ENCODE measurements at places on chromosomes 7 and 10.
A peak's percentile ranks its signal among the peaks of the same experiment; 100 is the strongest.

- no peak for DNase-seq
Observed at GRCh38 chr10:57141708-57142107, 780.6 kb upstream of the ZWINT start.

- no peak for DNase-seq
Observed at GRCh38 chr10:121667948-121668313, 69.7 kb upstream of the FGFR2 start.

GRCh38 chr10:6522230-6522629, 57.8 kb downstream of the PRKCQ start:
- no peak for DNase-seq

- no peak for DNase-seq
Observed at GRCh38 chr7:5699467-5700384, 81.7 kb downstream of the RNF216 start.

DNA sequence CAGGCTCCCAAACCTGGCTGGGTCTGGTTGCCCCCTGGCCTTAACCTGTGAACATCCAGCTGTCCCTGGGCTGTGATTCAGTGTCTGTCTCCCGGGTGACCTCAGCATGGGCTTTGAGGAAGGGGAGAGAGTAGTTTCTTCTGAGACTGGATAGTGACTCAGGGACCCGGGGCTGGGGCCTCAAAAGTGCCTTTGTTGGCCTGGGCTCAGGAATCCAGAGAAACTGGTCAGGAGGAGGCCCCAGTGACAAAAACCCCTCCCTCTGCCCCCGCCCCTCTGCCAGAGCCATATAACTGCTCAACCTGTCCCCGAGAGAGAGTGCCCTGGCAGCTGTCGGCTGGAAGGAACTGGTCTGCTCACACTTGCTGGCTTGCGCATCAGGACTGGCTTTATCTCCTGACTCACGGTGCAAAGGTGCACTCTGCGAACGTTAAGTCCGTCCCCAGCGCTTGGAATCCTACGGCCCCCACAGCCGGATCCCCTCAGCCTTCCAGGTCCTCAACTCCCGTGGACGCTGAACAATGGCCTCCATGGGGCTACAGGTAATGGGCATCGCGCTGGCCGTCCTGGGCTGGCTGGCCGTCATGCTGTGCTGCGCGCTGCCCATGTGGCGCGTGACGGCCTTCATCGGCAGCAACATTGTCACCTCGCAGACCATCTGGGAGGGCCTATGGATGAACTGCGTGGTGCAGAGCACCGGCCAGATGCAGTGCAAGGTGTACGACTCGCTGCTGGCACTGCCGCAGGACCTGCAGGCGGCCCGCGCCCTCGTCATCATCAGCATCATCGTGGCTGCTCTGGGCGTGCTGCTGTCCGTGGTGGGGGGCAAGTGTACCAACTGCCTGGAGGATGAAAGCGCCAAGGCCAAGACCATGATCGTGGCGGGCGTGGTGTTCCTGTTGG, at the start of gene CLDN4:
CLDN4 (plus strand) TSS at position 316 of the 903 bp plus-strand sequence; CDS start at position 522, 206 bp downstream.
- DNase-seq, result peak; percentile 74

- no peak for DNase-seq
Observed at GRCh38 chr7:159212226-159212625, 67.6 kb upstream of the VIPR2 start.

DNA sequence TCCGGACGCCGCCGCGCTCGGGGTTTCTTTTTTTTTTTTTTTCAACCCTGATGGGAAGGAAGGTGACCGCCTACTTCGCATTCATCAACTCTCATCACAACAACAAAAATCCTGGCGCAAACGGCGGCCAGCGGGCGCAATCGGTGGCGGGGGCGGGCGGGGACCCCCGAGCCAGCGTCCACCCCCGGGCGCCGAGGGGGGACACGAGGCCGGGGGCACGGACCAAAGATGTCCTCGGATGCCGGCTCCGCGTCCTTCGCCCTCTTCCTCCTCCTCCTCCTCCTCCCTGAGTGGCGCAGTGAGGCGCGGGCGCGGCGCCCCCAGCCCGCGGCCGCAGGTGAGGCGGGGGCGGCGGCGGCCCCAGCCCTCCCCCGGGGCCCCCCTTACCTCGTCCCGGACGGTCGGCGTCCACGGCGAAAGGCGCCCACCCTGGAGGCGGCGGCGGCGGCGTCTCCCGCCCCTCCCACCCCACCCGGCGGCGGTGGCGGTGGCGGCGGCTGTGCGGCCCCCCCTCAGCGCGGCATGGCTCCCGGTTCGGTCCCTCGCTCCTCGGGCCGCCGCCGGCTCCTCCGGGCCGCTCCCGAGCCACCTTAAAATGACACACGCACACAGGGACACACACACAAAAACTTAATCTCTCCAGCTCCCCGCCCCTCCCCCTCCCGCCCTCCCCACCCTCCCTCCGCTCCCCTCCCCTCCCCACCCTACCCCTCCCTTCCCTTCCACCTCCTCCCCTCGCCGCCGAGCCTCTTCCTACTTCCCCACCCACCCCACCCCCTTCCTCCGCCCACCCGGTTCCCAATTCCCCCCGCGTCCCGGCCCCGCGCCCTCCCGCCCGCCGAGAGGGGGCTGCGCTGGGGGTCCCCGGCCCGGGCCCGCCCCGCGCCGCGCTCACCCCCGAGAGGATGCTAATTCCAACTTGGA, at the start of gene CTBP2:
CTBP2 (minus strand) TSS at position 632 of the 924 bp plus-strand sequence.
- peak; percentile 19 for DNase-seq

DNA sequence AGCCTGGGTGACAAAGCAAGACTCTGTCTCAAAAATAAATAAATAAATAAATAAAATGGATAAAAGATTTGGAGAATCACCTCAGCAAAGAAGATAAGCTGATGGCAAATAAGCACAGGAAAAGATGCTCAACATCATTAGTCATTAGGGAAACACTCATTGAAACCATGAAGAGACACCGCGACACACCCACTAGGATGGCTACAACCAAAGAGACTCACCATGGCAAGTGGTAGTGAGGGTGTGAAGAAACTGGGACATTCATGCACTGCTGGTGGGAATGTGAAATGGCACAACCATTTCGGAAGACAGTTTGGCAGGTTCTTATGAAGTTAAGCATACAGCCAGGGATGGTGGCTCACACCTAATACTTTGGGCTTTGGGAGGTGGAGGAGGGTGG, 37.8 kb upstream of the FXYD4 start:
- no peak for DNase-seq

DNA sequence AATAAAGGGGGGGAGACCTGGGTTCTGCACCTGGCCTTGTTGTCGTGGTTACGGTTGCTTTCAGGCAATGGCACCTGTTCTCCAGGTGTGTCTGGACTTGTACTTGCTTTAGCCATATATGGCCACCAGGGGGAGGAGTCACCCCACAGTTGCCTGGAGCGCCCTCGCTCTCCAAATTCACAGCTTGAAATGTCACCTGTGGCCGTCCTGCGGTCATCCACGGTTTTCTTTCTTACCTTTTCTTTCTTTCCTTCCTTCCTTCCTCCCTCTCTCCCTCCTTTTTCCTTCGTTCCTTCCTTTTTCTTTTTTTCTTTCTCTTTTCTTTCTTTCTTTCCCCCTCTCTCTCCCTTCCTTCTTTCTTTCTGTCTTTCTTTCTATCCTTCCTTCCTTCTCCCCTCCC, 157.2 kb upstream of the ZNF92 start:
- peak; percentile 65 for DNase-seq

GRCh38 chr7:159153511-159153910, 8.8 kb upstream of the VIPR2 start:
- no peak for DNase-seq

GRCh38 chr7:142889816-142890215, 4.3 kb upstream of the TRPV6 start:
- no peak for DNase-seq

- DNase-seq, result no peak
Observed at GRCh38 chr10:129330211-129330610, 136.8 kb upstream of the MGMT start.

DNA sequence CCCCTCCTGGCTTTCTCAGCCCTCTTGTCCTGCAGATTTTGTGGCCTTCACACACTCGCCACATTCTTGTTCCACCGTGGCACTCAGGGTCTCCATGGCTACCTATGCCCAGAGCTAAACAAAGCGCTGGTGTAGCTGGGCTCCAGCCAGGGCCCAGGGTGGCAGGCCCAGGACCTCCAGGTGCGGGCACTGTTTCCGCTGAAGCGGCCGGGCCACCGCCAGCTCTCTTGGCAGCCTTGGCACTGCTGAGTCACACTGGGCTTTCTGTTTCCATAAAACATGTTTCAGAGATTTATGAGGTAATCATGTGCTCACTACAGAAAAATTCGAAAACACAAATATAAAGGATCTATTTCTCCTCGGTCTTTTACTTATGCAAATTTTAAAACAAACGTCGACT, 51.3 kb downstream of the AOC1 start:
- no peak for DNase-seq

DNA sequence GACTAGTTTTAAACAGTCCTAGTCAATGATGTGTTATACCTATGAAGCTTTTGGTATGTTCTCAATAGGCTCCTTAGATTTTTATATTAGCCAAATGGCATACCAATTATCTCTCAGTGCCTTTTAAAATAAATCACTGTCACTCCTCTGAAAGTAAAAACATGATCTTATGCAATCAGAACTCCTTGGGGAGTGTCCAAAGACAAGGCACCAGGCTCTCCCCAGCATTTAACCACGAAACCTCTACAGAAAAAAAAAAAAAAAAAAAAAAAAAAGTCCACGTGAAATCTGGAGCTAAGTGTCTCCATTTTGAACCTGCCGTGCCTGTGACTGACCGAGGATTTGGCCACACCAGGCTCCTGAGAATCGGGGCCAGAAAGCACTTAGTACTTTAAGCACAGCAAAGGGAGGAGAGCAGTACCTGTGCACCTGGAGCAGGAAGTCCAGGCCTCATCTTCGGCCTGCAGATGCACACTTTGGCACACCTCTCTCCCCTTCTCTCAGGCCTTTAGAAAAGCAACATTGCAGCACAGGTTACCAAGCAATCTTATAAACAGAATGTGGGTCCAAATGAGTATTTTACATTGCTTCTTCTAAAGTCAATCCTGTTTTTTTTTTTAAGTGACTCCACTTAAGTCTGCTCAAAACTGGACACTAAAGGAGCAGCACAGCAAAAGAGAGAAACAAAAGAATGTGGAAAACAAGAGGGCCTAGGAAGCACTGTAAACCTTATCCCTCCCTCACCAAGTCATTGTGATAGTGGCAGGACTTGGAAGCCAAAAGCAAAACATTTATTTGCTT, 1.5 kb downstream of the FAM13C start:
- no peak for DNase-seq

DNA sequence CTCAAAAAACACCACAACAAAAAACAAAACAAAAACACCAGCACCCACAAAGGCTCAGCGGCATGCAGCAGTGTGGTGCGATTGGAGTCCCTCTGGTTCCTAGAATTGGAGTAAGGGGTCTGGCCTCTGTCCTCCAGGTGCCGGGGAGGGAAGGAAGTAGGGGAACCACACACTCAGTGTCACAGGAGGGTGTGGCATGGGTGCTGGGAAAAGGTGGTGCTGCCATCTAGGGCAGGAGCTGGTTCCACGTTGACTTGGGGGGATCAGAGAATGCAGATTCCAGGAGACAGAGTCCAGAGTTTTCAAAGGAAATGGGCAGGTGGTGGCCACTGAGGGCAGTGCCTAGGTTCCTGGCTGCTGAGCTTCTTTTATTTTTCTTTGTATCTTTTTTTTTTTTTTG, 19.8 kb upstream of the WIPI2 start:
- no peak for DNase-seq

- DNase-seq, result no peak
Observed at GRCh38 chr7:88042157-88042556, 108.1 kb downstream of the ADAM22 start.

- DNase-seq, result peak; percentile 37
Observed at GRCh38 chr7:16801111-16801542, 3.7 kb downstream of the AGR2 start.

GRCh38 chr7:91181949-91182348, 82.3 kb upstream of the FZD1 start:
- DNase-seq, result no peak

- DNase-seq, result no peak
Observed at GRCh38 chr10:59582058-59582457, 127.6 kb downstream of the SLC16A9 start.

GRCh38 chr7:32381024-32381601, 109.1 kb downstream of the LSM5 start:
- DNase-seq, result no peak

DNA sequence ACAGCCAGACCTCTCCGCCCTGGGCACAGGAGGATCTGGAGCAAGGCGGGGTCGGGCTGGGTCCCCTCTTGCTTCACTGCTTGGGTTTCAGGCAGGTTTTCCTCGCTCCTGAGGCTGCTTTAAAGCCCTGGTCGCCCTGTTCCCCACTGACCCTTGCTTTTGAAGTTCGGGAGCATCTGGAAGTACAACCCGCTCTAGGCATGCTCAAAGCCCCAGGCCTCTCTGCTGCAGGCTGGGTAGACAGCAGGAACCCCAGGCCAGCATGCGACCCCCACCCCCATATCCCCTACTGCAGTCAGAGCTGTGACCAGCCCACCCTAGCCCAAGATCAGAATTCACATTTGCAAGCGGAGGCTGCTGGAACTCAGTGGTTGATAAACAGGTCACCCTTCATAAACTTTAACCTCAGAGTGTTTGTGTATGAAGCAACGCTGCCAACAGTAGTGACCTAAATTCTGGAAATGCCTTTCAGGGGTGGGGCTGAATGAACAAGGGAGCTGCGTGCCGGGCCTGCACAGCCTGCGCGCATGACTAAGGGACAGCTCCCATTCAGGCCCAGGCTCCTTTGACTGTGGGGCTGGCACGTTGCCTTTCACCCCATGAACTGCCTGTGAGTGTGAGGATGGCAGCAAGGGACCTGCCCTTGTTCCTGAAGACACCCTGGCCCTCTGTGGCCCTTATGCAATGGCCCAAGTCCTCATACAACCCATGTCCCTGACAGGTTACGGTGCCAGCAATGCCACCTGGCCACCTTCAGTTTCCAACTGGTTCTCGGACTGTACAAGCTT, 52.5 kb downstream of the PROSER2 start:
- DNase-seq, result no peak

- no peak for DNase-seq
Observed at GRCh38 chr7:98283127-98283886, 1.8 kb downstream of the BRI3 start.

- DNase-seq, result no peak
Observed at GRCh38 chr10:79351332-79351731, 4.1 kb downstream of the PPIF start.

- no peak for DNase-seq
Observed at GRCh38 chr10:7261351-7261750, 149.5 kb downstream of the SFMBT2 start.

DNA sequence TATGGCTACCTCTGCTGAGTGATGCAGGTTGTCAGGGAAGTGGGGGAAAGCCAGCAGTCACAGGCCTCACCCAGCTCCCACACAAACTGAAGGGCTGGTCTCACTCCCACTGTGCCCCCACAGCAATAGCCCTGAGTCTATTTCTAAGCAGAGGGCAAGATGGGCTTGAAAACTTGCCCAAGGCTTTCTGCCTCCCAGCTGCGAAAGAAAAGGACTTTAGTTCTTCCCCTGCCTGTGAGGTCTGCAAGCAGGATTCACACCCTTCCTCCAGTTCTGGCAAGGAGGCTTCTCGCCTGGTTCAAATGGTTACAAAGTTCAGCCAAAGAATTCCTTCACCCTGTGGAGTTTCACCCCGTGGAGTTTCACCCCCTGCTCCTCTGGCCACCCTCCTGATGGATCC, 63.3 kb upstream of the PRLHR start:
- no peak for DNase-seq

GRCh38 chr10:128812000-128812399, 655.0 kb upstream of the MGMT start:
- no peak for DNase-seq

GRCh38 chr10:97991871-97992270, 38.5 kb downstream of the CRTAC1 start:
- DNase-seq, result no peak

GRCh38 chr10:101229266-101230182, at the start of gene LBX1:
Gene LBX1 (minus strand): TSS chr10:101229463. CDS start chr10:101228815, 648 bp downstream.
- DNase-seq, result no peak
